ENCODE measurements at places on chromosomes 3 and 15. TPM values are rescaled to one million over a fixed set of nuclear protein-coding genes. Genes with fewer than 3 reads are reported as not detected.

HES1 gene
- total RNA-seq = 64.3 TPM

TF gene
- under 0.01 TPM for total RNA-seq

INSYN1 gene
- 0.65 TPM for total RNA-seq

ITIH3 gene
- total RNA-seq = not detected

C3orf70 gene
- 0.67 TPM for total RNA-seq

MME gene
- 18.3 TPM for total RNA-seq

NR1I2 gene
- total RNA-seq = not detected

IL17RB gene
- not detected for total RNA-seq

MYZAP gene
- 14.4 TPM for total RNA-seq

SLC35G2 gene
- 23.2 TPM for total RNA-seq

MLF1 gene
- 7.5 TPM for total RNA-seq

MOBP gene
- total RNA-seq = 0.19 TPM

MYL3 gene
- total RNA-seq = not detected

UROC1 gene
- total RNA-seq = not detected

SNTN gene
- not detected for total RNA-seq

PLA2G4E gene
- not detected for total RNA-seq

KIAA1143 gene
- total RNA-seq = 22.5 TPM

ALDH1A2 gene
- 39.8 TPM for total RNA-seq

CMTM7 gene
- total RNA-seq = 46.2 TPM

THUMPD3 gene
- 22.2 TPM for total RNA-seq

GPR62 gene
- total RNA-seq = under 0.01 TPM

C3orf20 gene
- total RNA-seq = not detected

PPP1R2 gene
- total RNA-seq = 127 TPM

SPRED1 gene
- total RNA-seq = 24.5 TPM

BSN gene
- 0.65 TPM for total RNA-seq

ZNF501 gene
- total RNA-seq = 4.6 TPM

TCAIM gene
- total RNA-seq = 25.2 TPM

TARS3 gene
- 8.8 TPM for total RNA-seq

CTXND1 gene
- not detected for total RNA-seq

TIPARP gene
- 33.6 TPM for total RNA-seq

WDR93 gene
- total RNA-seq = 0.10 TPM

USF3 gene
- 13.0 TPM for total RNA-seq

CASR gene
- under 0.01 TPM for total RNA-seq

WDR72 gene
- total RNA-seq = not detected

ANKRD34C gene
- total RNA-seq = not detected

CEP152 gene
- total RNA-seq = 3.9 TPM

NUP210 gene
- total RNA-seq = 0.29 TPM
